Activated T-cell treated with anti-CD3 and anti-CD28 coated beads, Interleukin-2, amount 50 U/mL, for 4 hours (primary cell): ENCODE measurements at places on chromosomes 6 and 20.

DNA sequence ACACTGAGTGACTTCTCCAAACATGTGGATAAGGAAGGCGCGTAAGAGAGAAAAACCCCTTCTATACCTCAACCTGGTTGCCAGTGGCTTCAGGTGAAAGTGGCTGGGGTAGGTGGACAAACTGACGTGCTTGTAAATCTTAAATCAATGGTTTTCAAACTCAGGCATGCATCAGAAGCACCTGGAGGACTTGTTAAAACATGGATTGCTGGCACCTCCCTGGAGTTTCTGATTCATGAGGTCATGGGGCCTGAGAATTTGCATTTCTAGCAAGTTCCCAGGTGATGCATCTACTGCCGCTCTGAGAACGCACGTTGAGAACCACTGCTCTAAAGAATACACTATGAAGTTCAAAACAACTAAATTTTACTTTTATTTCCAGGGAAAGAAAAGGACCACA, 31.9 kb upstream of the TAB2 start:
- no peak for DNase-seq

DNA sequence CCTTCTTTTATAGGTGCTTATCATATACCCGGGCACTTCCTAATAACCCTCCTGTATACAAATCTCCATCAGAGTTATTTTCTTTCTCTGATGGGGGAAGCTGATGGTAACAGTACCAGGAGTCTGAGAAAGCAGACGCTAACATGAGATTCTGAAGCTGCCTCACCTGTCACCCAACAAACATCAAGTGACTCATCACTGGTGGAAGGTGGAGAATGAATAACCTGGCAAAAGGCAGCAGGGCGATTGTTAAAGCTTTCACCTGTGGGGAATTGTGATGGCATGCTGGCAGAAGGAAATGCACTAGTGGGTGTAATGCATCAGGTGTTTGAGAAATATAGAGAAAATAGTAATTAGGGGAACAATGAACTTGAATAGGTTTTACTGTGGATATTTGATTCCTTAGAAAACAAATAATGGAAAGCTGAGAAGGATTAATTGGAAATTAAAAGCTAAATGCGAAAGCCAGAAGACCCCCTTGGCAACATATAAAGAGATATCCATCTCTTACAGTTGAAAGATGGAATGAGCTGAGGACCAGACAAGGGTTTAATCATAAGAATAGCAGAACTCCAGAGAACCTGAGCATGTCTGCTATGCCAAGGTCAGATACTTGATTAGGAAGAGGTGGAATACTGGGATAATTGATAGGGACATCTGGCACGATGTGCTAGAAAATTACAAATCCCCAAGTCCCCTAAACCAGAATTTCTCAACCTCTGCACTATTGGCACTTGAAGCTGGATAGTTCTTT, 517.1 kb downstream of the PKHD1 start:
- DNase-seq, result no peak

- DNase-seq, result no peak
Observed at GRCh38 chr20:50652702-50653294, 38.5 kb downstream of the RIPOR3 start.

- no peak for DNase-seq
Observed at GRCh38 chr6:21264288-21265033, 329.1 kb upstream of the SOX4 start.

GRCh38 chr6:3013486-3013885, 13.8 kb downstream of the NQO2 start:
- no peak for DNase-seq

- DNase-seq, result no peak
Observed at GRCh38 chr20:38272398-38272797, 11.9 kb upstream of the KIAA1755 start.

DNA sequence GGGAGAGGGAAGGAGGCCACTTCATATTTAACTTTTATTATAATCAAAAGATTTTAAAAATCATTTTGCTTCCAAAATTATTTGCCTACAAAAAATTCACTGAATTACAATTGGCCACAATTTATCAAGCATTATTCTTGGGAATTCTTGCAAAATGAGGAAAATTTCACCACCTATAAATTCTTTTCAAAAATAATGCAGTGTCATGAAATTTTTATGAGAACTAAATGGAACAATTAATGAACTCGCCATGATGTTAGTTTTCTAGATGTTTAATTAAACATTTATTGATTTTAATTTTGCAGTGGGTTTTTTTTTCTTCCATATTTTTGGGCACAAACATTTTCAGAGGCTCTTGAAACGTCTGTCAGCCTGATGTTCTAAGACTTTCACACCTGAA, 5.8 kb upstream of the ZBP1 start:
- DNase-seq, result no peak

GRCh38 chr6:37381579-37381978, 27.8 kb downstream of the RNF8 start:
- peak; percentile 4 for DNase-seq

GRCh38 chr6:133843098-133843497, 45.8 kb upstream of the TCF21 start:
- DNase-seq, result no peak

GRCh38 chr6:35508027-35508426, 4.7 kb downstream of the TULP1 start:
- no peak for DNase-seq

DNA sequence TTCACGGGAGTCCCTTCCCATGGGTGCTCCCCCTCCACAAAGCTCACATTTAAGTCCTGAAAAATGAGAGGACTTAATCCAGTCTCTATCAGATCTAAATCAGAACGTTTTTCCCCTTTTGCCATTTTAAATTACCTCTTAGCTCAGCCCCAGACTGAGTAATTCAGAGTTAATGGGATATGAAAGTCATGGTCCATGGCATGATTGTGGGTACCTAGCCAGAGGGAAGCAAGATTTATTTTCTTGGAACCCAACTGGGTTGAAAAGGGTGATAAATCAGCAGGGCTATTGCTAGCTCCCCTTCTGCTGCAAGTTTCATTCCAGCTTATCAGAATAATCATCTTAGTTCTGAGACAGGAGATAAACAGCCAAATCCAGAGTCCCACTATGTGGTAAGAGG, 320.2 kb upstream of the CHD6 start:
- no peak for DNase-seq

DNA sequence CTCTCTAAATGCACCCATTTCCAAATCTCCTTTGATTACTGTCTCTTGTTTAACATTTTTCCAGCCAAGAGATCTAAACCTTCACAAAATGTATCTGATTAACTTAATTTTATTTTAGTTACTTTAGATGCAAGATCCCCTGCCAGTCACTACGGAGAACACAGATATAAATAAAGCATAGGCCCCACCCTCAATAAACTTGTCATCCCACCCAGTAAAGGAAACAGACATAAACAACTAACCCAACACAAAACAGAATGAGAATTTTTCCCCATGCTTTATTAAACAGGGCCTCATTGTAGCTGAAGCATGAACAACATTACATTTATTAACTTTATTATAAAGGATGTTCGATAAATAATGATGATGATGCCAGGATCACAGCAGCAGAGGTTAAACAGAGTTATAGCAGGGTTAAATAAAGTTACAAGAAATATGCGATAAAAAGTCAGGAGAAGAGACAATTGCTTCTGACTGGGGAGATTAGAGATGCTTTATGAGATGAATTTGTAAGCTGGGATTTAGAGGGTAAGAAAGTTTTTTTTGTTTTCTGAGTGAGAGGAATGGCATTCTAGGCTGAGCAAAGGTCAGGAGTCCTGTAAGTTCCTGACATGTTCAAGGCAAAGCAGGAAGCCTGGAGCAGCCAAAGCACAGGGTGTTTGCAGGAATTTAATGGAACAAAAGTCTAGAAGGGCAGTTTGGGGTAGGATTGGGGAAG, 41.1 kb downstream of the TFAP2A start:
- no peak for DNase-seq

- DNase-seq, result no peak
Observed at GRCh38 chr20:41110930-41111577, 26.3 kb upstream of the PLCG1 start.

GRCh38 chr6:144653885-144654505, 368.9 kb downstream of the UTRN start:
- no peak for DNase-seq

- no peak for DNase-seq
Observed at GRCh38 chr6:35007016-35007415, 118.0 kb downstream of the ANKS1A start.

DNA sequence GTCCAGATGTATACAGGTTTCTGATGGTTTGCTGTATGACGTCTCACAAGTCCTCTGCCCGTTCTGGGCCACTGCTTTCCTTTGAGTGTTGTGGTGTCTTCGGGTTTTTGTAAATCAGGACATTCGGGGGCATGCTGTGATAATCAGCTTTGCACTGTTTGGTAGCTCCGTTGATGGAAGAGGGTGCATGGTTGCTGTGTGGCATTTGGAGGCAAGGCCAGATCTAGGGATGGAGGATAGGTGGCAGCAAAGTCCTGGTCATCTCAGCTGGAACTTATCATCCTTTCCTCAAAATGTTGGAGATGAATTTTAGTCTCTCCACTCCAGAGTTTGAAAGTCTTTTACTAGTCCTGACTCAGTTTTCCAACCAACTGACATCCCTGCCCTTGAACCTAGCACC, 91.0 kb downstream of the SCP2D1 start:
- DNase-seq, result no peak

DNA sequence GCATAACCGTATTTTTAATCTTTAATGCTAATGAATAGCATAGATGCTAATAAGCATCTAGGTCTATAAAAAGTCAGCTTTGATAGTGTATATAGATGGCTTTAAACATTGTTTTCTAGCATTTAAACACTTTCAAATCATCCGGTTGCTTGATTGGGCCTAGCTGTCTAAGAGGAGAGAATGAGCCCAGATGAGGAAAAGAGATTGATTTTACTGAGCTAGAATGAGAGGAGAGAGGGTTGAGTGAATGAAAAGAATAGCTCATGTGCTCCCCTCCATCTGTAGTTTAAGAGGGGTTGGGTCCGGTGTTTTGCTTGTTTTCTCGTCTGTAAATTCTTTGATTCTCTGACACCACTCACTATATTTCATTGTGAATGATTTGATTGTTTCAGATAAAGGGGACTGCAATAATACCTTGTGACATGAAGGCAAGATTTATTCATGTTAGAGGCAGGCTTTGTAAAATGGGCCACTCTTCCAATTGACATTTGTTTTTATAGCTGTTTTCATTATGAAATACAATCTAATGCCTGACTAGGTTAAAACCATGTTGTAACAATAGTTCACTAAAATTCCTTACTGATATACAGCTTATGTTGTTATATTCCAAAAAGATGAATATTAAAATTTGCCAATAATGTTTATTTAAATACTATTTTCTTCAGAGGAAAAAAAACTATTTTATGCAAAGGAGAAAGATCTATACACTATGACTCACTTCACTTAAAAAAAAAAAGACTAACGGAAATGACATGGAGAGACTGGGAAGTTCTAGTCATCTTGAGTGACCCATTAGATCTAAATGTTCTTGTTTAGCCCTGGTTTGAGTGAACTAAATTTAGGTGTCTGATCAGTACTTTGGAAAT, 3.2 kb downstream of the PTPN1 start:
- no peak for DNase-seq

- no peak for DNase-seq
Observed at GRCh38 chr20:42260184-42260583, 642.0 kb upstream of the CHD6 start.
